DMS 273 treated with DMSO at 0.1 percent for 48 hours (cell line): ENCODE measurements at places on chromosomes 2 and 18.

DNA sequence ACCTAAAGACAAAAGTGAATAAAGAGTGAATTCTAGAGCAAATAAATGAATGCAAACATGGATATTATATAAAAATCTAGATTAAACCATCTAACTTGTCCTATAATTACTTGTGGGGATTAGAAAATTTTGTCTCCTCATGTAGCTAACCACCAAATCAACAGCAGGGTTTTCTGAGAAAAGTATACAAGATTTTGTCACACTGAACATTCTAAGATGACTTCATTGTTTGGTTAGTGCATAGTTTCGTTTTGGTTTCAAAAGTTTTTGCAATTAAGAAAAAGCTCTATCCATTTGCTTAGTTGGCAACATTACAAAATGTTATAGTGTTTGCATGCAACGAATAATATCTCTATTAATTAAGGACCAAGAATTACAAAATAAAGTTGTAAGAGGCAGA lies 125.0 kb downstream of the LRP2 start:
- DNase-seq, result no peak

DNA sequence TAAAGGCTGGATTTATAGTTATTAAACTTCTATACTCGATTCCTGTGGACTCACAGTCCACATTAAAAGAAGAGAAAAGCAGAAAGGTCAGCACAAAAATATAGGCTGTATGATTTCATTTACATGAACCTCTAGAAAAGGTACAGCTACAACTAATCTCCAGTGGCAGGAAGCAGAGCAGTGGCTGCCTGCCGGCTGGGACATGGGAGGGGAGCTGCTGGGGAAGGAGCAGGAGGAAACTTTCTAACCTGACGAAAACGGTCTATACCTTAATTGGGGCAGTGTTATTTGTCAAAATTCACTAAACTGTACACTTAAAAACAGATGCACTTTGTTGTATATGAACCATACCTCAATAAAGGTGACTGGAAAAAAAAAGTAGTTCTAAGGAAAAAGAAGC lies 26.7 kb downstream of the KCTD1 start:
- DNase-seq, result no peak

- no peak for DNase-seq
These were observed 11.4 kb upstream of the SMIM21 start for GRCh38 chr18:75438891-75439290.

DNA sequence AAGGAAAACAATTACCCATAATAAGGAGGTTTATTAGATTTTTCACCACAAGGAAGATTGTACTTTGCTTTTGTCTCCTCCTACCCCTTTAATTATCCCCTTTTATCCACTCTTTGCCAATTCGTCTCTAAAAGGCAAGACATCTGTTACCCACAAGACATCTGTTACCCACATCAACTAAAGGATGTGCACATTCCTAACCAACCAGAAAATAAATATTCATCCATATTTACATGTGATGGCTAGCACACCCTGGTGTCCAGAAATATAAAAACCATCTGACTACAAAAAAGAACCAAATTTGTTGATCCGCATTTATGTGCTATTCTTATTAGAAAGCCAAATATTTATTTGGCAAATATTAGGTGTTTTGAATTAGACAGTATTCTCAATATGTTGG lies 35.7 kb downstream of the ACVR1C start:
- DNase-seq, result peak; percentile 50

- no peak for DNase-seq
These were observed 36.5 kb downstream of the BCL2L11 start for GRCh38 chr2:111157071-111157661.

- DNase-seq, result peak; percentile 53
These were observed at the start of gene VWA3B for GRCh38 chr2:98086491-98087446. VWA3B (plus strand) TSS chr2:98087167; CDS start chr2:98093093, 5,926 bp downstream.

DNA sequence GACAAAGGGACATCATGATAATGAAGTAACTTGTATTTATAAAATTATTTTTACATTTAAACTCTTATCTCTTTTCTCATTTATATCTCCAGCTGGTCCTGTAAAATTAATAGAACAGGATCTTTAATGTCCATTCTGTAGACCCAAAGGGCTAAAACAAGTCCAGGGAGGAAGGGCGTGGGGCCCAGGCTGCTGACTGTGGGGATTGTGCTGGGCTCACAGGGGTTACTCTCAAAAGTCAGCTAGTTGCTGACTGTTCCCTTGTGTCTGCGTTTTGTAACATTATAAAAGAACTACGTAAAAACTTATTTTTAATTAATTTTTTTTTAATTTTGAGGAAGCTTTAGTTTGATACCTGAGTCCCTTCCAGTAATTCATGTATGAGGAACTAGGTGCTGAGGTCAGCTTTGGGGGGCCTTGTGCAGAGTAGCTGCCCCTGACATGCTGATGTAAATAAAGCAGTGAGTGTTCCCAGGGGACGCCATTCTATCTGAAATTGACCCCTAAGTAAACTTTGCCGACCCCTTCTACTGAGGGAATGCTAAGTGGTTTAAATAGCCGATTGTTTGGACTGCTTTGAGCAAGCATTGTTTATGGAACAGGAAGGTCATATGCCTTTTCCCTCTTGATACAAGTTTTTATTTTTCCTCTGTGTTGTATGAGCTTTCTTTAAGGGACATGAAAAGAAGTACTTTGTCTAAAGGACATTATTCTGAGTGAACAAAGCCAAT lies 56.4 kb downstream of the MERTK start:
- no peak for DNase-seq

DNA sequence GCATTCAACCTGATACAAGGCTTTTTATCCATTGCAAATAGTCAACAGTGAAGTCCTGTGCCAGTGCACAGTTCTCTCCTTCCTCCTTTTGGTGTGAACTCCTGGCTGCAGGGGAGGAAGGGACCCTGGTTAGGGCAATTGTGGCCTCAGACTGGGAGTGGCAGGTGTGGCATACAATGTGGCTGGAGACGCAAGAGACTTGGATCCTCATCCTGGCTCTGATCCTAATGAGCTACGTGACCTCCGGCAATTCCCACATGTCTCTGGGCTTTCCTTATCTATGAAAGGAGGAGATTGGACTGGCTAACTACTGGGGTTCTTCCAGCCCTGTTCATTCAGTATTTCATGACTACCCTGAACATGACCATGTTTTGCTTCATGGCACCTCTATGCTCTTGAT lies 10.5 kb upstream of the IL1A start:
- DNase-seq, result no peak

- DNase-seq, result no peak
These were observed 13.1 kb downstream of the NT5DC4 start for GRCh38 chr2:112733871-112734270.

DNA sequence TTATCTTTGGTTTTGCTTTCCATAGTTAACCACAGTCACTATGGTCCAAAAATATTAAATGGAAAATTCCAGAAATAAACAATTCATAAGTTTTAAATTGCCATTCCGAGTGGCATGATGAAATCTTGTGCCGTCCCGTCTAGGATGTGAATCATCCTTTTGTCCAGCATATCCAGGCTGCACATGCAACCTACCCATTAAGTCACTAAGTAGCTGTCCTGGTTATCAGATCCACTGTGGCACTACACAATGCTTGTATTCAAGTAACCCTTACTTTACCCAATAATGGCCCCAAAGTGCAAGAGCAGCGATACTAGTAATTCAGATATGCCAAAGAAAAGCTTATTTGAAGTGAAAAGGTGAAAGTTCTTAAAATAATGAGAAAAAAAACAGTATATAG lies 10.7 kb downstream of the USP34 start:
- no peak for DNase-seq

GRCh38 chr2:122239440-122239839 lies 484.0 kb downstream of the TSN start:
- DNase-seq, result no peak

- peak; percentile 16 for DNase-seq
These were observed 1.8 kb downstream of the ZCCHC2 start for GRCh38 chr18:62524440-62525200.

DNA sequence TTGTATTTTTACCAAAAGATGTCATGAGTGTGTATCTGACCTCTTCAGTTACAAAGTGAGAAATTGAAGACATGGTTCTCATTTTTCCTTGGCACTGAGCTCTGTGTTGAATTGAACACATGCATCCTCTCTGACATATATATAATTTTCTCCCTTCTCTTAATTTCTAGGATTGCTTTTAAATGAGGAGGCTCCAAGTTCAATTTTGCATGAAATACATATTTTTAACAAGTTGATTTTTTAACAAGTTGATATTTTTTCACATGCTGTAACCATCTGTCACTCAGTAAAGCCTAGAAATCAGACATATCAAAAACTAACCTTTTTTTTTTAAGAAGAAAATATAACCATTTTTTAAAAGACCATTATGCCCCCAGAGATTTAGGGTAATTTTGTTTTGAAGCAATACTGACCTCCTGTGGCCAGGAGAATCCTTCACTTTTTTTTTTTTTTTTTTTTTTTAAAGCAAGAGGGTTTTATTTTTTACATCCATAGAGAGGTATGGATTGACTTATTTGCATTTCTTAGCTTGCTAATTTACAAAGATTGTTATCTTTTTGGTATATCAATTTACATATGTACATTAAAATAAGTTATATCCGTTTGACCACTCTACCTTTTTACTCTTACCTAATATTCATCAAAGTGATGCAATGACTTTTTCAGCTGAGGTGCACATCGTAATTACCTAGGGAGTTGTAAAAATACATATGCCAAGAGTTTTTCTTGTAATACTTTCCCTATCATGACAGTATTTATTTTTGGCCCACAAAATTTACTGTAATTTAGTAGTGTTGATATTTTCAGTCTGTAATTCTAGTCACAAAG lies 161.8 kb downstream of the SOCS6 start:
- peak; percentile 1 for DNase-seq

DNA sequence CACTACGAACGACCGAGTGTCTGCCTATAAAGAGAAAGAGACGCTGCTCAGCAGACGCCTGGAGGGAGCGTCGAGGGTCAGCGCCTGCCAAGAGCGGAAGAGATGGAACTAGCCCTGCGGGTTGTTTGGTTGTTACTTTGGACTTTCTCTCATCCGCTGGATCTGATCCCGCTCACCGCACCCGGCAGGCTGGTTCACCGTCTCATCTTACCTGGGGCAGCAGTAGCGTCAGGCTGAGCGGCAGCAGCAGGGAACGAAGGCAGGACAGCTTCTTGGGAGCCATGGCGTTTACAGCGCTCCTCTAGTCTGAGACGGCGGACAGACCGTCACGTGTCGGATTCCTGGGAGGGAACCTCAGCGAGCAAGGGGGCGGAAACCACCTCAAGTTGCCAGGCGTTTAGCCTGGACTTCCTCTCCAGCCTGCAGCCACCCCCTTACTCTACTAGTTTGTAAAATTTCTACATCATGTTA lies 1.9 kb downstream of the GLB1L start:
- no peak for DNase-seq

GRCh38 chr2:143877876-143878530 lies 641.9 kb downstream of the ZEB2 start:
- peak; percentile 92 for DNase-seq

DNA sequence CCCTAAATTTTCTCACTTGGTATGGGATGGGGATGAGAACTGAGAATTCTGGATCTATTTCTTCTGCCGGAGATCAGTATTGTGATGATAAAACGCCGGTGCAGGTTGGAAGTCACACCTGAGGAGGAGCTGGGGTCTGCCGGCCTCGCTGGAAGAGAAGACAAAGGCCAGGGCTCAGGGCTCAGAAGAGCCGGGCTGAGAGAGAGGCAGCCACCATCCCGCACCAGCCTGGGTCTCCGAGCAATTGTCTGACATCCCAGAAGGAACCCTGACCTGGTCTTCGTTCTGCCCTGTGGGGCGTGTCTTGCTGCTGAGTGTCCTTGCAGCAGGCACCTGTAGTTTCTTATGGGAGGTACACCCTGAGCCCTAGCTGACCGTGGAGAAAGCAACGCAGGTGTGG lies 31.4 kb upstream of the SALL3 start:
- DNase-seq, result no peak

GRCh38 chr2:223854741-223855140 lies 17.4 kb upstream of the AP1S3 start:
- no peak for DNase-seq

DNA sequence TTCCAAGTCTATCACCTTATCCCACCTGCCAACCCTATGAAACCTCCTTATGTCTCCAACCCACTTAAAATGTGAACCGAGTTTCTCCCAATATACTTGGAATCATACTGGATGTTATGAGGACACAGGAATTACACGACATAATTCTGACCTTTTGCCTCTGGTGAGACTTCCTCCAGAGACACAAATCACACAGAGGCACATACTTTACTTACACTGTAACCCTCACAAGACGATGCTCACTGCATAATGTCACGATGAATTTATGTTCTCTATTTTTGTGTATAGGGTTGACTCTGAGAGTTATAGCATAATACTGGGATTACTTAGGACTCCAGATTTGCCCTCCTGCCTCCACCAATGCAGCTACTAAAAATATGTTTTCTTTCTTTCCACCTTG lies 28.0 kb upstream of the SETBP1 start:
- no peak for DNase-seq

DNA sequence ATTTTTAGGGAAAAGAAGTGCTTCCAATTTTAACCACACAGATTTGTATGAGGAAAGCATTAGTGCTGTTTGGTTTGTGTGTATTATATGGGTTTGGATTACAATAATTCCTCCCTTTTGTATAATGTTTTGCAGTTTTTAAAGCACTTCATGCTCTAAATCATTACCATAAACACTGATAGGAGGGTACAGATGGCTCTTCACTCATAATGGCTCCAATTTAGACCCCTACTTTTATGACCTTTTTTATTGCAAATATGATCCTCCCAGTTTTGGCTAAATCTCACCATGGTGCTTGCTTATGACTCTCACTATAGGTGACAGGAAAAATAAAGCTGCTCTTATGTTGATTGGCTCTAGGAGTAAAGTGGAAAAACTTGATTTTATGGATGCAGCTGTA lies 23.8 kb upstream of the TMEM17 start:
- no peak for DNase-seq

DNA sequence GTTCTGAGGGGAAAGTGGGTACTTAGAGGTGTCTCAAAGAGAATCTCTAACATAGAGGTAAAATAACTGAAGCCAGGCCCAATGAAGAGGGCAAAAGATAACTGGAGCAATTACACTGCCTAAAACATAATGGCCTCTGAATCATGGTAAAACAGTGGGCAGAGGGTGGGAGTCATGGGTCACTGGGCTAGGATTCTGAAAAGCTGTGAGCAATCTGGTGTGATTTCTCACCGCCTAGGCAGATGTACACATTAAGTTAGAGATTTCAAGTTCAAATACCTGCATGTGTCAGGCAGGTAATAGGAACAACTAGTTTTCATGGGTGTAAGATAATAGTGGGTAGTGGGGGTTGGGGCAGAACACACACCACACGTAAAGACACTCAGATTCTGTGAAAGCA lies 45.6 kb downstream of the INSIG2 start:
- DNase-seq, result no peak

DNA sequence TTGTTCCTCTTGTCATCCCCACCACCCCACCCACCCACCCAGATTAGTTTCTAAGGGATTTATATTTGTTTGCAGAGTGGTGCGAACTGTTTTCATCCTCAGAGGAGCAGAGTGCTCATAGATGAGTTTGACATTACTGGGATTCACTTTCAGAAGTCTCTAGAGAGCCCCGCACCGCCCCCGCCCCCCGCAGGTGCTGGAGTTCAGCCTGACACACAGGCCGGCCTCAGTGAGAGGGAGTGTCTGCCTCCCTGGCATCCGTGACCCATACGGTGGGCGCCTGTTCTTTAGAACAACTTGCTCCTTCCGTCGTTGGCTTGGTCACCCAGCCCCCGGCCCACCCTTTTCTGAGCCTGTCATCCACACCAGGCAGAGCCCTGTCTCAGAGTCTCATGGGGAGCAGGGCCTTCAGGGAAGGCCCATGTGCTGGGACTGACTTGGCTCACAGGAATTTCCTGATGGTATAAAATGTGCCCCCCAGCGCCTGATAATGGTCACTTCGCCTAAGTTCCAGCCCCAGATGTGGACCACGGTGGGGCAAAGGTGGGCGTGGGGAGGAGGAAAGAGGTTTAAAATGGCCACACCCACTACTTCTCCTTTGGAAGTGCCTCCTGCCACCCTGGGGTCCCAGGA lies 44.3 kb downstream of the HPCAL1 start:
- DNase-seq, result no peak
